ENCODE measurements at places on chromosomes 5 and 9.

DNA sequence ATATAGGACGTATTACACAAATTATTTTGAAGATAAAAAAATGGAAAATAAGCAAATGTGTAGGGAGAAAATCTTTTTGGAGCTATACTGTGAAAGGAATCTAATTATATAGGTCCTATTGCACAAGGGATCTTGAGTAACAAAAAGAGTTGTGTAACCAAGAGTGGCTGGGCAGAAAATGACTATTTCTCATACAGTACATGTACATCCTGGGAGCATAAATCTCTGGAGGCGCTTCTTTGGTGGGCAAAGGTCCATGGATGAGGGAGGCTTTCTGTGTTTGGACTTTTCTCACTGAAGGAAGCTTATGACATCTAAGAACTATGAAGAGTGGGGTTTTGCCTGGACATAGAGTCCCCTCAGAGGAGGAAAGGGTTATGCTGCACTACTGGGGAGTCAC lies 29.8 kb downstream of the ANKS6 start:
- DNase-seq = no peak

GRCh38 chr5:172086194-172086975 lies 79.9 kb upstream of the FBXW11 start:
- no peak for DNase-seq

DNA sequence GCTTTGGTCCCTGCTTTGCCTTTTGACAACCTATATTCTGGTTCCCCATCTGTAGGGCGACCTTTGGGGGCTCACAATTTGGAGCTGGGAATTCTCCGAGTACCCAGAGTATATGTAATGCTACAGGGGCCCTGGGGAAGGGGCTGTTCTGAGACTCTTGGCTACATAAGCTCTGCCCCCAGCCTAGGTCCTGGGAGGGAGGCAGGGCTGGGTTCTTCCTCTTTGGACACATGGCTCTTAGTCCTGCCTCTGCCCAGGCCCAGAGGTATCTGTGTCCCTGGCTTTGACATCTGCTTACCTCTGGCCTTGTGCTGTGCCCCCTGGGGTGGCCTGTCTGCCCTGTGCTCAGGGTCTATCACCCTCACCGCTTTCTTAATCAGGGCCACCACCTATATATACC lies 181.6 kb downstream of the CACNA1B start:
- DNase-seq = no peak

- no peak for DNase-seq
These were observed 1.6 kb downstream of the BASP1 start for GRCh38 chr5:17219006-17219422.

DNA sequence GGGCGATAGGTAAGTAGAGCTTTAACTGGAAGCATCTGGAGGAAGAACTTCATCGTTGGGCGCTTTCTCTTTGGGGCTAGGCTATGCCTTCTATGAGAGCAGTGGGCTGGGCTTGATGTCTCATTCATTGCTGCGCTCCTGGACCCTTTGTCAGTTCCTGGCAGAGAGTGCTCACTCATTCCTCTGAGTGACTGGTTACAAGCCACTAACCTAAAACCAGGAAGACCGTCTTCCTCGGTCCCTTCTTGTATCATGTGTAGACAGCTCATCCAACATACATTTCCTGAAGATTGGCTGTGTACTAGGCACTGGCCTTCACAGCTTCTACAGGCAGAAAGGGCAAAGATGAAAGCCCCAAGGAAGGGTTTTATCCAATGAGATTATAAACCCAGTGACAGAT lies 6.4 kb downstream of the SWI5 start:
- no peak for DNase-seq

GRCh38 chr9:127876764-127877562 lies 512 bp downstream of the AK1 start:
- DNase-seq = no peak

GRCh38 chr9:107992271-107992670 lies 502.7 kb upstream of the KLF4 start:
- no peak for DNase-seq

DNA sequence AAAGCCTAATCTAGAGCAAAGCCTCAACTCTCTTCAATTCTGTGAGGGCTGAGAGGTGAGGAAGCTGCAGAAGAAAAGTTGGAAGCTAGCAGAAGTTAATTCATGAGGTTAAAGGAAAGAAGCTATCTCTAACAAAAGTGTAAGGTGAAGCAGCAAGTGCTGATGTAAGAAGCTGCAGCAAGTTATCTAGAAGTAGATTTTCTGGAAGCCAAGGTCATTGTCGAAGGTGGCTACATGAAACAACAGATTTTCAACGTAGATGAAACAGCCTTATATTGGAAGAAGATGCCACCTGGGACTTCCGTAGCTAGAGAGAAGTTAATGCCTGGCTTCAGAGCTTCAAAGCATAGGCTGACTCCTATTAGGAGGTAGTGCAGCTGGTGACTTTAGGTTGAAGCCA lies 42.0 kb downstream of the SREK1 start:
- no peak for DNase-seq

DNA sequence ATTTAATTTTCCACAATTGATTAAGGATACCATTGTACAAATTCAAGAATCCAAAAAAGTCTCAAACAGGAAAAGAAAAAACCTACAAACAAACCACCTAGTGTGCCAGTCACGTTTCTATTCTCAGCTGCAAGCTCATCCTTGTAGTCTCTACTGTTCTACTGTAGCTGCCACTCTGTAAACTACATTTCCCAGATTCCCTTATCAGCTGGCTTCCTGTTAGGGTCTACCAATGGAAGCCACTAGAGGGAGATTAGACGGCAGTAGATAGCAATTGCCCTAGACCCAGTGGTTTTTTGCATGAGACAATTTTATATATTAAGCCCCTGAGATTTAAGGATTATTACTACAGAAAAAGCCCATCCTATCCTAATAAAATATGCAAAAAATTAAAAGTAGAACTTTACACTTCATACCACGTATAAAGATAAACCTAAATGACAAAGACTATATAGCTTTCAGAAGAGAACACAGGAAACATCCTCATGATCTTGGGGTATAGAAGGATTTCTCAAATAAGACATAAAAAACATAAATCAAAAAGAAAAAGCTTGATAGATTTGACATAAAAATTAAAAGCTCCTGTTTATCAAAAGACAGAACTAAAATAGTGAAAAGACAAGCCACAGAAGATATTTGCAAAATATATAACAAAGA lies 37.4 kb downstream of the P4HA2 start:
- DNase-seq = peak; percentile 19

DNA sequence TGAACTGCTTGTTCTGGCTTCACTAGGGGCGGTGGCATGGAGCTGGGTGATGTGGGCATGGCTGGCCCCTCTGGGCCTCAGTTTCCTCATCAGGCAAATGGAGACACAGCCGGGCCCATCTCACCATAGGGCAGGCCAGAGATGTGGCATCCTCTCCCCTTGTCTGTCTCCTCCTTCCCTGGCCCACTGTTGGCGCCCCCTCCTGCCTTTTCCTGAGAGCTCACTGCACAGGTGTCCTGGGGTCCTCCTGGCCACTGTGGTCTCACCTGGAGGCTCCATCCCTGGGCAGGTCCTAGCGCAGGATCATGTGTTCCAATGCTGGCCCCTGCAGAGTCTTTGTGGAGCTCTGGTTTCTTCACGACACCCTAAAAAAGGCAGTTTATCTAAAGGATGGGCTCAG lies 53.5 kb downstream of the NEK6 start:
- no peak for DNase-seq

DNA sequence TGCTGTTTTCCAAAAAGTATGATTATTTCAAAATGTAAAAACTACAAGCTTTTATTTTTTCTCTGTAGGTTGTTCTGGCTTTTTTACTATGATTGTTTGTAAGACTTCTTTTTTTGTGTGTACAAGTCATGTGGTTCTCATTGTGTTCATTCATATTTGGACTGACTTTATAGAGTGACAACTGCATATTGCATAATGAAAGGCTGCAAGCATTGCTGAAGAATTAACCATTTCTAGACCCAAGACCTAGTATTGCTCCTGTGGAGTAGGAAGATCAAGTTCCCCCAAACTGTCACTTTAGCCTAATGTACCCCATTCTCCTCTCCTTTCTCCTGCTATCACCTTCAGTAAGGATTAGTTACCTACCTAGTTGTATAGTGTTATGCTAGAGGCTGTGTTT lies 10.0 kb downstream of the MAP1B start:
- no peak for DNase-seq

- DNase-seq = no peak
These were observed 430.6 kb downstream of the PDE4D start for GRCh38 chr5:59462956-59463355.

- no peak for DNase-seq
These were observed 663.4 kb downstream of the PTPRD start for GRCh38 chr9:9949368-9949767.

DNA sequence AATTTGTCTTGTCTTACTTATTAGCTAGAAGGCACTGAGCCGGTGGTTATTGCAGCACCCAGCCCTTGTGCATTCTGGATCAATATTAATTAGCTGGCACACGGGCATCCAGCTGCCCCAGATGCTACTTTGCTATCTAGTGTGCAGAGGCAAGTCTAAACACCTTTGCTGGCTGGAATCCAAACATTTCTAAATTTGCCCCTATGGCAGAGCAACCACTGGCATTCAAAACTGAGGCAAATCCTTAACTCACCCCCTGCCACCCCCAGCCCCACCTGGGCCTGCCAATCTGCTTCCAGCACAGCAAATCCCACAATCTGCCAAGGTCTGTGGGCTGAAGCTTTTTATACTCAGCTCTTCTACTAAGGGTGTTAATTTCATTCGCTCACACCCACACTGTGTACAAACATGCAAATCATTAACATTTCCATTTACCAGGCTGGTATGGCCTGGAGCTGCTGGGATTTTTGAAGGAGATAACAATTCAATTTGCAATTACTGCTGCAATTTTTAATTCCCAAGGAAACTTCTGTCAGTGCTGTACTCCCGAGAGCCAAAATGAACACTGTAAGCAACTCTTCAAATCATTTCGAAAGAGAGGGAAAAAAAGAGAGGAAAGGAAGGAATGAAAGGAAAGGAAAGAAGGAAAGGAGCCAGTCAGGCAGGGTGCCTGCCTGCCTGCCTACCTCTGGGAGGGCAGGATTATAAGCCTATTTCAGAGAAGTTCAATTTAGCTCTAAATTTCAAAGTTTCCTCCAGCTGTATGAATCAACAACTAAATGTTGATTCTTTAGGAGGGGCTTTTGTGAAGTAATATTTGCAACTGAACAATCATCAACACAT lies 35.5 kb downstream of the RAPGEF1 start:
- DNase-seq = no peak

DNA sequence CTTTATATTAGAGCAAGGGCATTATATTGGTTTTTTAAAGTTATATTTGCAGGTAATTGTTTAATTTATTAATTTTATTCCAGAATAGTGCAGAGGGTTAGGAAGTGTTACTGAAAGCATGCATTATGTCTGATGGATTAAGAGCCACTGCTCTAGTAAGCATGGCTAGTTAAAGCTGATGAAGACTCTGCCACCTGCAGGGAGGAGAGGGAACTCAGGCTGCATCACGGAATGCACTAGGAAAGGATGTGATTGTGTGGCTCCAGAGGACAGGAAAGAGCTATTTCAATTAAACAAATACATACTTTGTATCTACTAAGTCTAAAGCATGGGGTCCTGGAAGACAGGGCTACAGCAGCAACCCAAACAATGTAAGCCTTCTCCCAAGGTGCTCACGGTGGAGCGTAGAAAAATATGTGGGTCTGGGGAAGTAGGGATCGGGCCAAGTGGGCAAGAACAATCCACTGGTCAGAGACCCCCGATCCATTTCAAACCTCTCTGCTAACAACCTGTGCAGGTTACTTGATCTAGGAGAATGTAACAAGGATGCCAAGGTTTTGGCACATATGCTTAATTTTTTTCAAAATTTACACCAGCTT lies 15.3 kb upstream of the GRXCR2 start:
- no peak for DNase-seq

- DNase-seq = no peak
These were observed 28.4 kb downstream of the RUSC2 start for GRCh38 chr9:35518225-35518821.

GRCh38 chr9:26786564-26786963 lies 106.0 kb downstream of the CAAP1 start:
- no peak for DNase-seq

DNA sequence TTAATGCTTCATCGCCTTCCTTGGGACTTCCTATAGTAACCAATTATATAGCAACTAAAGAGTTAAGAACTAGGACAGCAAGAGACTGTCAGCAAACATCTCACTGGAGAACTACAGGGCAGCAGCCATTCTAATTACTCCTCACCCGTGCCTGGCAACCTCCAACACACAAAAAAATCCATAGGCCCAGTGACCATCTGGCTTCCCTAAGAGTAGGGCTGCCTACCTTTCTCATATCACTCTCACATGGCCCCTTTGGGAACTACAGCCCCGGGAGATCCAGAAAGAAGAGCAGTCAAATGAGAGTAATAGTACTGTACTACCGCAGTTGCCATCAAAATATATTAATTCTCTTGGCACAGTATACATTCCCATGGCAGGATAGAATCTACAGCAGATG lies 5.7 kb downstream of the DCAF10 start:
- DNase-seq = no peak

DNA sequence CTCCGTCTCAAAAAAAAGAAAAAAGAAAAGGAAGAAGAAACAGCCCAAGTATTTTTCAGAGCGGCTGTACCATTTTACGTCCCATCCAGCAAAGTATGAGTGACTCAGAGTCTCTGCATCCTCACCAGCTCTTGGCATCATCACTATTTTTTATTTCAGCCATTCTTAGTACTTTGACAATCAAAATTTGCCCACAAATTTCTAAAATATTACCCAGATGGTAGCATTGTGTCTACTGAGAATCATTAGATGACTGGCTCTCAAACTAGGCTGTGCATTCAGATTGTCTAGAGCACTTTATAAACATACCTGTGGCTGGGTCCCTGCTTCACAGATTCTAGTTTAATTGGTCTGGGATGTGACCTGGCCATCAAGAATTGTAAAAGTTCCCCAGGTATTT lies 21.6 kb upstream of the MELK start:
- no peak for DNase-seq

- DNase-seq = no peak
These were observed 340.8 kb downstream of the FGF10 start for GRCh38 chr5:44048276-44048984.

GRCh38 chr5:68359699-68360098 lies 144.1 kb downstream of the PIK3R1 start:
- DNase-seq = no peak

DNA sequence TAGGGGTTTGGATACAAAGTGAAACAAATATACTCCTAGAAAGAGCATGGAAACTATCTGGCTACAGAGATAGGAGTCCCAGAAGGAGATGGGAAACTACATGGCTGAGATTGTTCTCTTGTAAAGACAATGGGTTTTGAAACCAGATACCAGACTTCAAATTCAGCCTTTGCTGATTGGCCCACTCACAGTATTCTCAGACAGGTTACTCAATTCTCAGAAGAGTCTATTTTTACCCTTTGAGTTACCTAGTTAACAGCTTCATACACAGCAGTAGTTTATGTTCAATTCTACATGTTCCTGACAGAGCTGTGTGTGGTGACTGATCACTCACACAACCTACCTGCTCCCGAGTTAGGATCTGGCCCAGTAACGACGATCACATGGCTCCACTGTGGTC lies 14.1 kb downstream of the ZFP62 start:
- no peak for DNase-seq
